ENCODE measurements at places on chromosomes 12 and 14.

- DNase-seq: no peak
Observed at GRCh38 chr12:106690569-106691305, 83.7 kb upstream of the RIC8B start.

- DNase-seq: no peak
Observed at GRCh38 chr14:90656973-90657372, 159.3 kb downstream of the TTC7B start.

DNA sequence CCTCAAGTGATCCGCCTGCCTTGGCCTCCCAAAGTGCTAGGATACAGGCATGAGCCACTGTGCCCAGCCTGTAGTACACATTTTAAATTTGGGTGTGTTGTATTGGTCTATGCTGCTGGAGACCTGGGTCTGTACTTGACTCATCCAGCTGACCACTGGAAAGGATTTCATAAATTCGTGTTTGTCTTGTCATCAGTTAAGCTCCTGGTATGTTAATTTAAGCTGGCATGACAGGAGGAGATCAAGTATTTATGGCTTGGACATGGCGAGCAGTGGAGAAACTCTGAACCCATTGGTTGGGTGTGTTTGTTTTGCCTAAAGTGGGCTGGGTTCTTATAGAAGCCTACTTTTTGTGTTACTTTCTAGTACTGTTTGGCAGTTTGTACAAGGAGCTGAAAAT, 24.2 kb downstream of the YY1 start:
- no peak for DNase-seq

DNA sequence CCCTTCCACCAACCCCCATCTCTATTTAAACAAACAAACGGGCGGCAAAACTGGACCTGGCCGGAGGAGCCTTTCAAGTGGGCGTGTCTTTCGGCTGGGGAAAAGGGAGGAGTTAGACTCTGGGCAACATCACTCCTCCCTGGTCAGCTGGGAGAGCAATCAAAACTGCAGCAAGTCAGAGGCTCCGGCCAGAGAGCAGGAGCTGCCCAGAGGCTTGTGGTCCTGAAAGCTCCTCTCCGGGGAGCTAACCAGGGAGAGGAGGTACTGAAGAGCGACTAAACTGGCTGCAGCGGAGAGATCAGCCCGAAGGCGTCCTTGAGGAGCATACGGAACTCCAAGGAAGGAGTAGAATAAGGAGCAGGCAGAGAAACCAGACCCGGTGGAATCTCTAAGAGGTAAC, at the start of gene NEUROD4:
Gene NEUROD4 (plus strand): TSS at position 191 of the 400 bp plus-strand sequence. CDS start 6,466 bp downstream, outside the sequence.
- no peak for DNase-seq

- peak; percentile 61 for DNase-seq
Observed at GRCh38 chr12:48818831-48819590, 715 bp downstream of the CACNB3 start.

- DNase-seq: no peak
Observed at GRCh38 chr12:4441355-4442335, 4.0 kb downstream of the FGF6 start.

- no peak for DNase-seq
Observed at GRCh38 chr14:102154121-102154520, 14.4 kb downstream of the WDR20 start.

GRCh38 chr12:82522762-82523161, 163.9 kb upstream of the TMTC2 start:
- no peak for DNase-seq

DNA sequence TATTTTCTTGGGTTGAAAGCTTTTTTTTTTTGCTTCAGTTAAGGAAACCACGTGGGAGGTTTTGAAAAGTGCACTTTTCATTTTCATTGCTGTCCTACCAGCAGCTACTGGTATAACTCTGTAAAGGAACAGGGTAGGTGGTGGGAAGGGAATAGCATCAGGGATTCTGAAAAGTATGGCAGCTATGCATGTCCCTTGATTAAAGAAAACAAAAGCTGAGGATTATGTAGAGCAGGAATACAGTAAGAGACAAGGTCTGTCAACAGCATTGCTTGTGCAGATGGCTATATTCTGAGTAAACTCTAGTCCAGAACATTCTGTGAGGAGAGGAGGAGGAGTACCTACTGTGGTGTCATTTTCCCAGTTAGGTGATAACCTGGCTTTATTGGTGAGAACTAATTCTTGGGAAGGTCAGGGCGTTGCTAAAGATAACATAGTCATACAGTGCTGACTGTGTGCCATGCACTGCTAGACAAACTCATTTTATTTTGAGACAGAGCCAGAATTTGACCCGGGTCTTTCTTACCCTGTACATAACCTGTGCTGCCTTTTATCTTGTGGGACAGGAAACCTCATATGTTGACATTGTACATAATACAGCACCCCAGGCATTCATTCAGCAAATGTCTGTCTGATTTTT, 80.3 kb upstream of the TRAF3 start:
- DNase-seq: no peak

GRCh38 chr12:4356041-4356327, 23.5 kb downstream of the FGF23 start:
- DNase-seq: peak; percentile 22

- no peak for DNase-seq
Observed at GRCh38 chr14:101827286-101827685, 65.8 kb downstream of the PPP2R5C start.

- DNase-seq: no peak
Observed at GRCh38 chr14:31933716-31934115, 143.4 kb upstream of the ARHGAP5 start.

DNA sequence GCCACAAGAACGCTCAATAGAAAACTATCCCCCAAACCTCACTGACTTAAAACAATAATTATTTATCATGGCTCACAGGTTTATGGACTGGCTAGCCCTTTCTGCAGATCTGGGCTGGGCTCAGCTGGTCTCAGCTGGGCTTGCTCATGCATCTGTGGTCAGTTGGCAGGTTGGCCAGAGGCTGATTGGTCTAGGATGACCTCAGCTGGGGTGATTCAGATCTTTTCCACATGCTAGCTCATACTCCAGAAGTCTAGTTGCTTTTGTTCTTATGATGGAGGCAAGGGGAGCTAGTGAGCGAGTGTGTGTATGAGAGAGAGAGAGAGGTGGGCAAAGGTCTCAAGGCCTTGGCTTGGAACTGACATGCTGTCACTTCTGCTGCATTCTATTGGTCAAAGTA, 181.2 kb upstream of the NRXN3 start:
- no peak for DNase-seq

DNA sequence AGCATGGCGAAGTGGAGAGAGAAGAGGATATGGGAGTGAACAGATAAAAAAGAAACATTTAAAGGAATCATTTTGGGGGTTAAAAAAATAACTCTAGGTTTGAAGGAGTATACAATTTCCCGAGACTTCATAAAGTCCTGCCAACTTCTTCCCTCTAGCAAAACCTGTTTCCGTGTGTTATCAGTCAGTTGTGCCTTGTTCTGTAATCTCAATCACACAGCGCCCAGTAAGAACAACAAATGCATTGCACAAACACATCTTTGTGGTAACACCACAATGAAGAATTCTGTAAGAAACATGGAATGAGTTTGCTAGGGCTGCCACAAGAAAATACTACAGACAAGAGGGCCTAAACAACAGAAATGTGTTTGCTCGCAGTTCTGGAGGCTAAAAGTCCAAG, 144.7 kb upstream of the FUT8 start:
- no peak for DNase-seq

GRCh38 chr12:128994856-128995255, 141.6 kb downstream of the GLT1D1 start:
- no peak for DNase-seq

DNA sequence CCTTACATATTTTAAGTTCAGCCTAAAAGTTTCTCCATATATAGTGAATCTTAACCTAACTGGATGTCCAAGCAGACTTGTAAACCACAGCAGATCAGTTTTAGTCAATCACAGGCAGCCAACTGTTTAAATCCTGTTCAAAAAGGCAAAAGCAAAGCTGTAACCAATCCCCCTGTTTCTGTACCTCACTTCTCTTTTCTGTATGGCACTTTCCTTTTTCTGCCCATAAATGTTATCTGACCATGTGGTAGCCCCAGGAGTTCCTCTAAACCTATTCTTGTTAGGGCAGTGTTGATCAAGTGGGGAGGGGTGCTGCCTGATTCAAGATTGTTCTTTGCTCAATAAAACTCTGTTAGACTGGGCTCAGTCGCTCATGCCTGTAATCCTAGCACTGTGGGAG, 8.5 kb upstream of the DACT1 start:
- DNase-seq: no peak

DNA sequence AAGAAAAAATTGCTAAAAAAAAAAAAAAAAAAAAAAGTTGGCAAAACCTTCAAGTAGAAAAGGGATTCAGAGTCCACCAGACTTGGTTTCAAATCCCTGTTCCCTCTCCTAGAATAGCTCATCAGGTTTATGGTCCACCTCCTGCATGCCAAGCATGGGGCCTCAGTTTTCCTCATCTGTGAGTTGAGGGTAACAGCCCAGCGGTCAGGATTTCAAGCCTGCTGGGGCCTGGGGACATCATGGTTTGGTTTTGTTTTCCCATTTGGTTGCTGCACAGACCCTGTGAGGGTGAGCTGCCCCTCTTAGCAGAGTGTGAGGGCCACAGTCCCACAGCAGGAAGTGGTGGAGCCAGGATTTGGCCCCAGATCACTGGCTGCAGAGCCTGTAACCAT, 12.5 kb downstream of the FAM222A start:
- no peak for DNase-seq

DNA sequence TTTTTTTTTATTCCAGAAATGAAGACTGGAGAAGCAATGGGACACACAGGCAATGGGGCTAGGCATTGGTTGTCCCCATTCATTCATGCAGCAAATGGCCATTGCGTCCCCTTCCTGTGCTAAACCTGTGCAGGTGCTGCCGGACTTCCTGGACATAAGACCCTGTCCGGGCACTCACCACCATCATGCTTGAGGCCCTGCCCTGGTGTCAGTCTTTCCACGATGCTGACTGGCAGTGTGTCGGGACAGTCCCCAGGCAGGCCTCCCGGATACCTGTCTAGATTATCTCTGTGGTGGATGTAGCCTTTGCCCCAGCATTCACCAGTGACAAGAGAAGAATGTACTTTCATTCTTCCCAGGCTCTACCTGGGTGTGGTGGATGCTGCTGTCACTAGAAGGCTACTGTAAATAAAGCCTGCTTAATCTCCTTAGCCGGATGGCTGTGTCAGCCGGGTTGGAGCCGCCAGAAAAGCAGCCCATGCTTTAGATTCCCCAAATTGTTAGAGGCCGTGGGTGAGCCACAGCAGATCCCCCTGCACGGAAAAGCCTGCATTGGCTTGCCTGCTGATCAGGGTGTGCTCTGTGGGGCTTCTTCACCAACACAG, 94.5 kb upstream of the PARP11 start:
- DNase-seq: no peak

DNA sequence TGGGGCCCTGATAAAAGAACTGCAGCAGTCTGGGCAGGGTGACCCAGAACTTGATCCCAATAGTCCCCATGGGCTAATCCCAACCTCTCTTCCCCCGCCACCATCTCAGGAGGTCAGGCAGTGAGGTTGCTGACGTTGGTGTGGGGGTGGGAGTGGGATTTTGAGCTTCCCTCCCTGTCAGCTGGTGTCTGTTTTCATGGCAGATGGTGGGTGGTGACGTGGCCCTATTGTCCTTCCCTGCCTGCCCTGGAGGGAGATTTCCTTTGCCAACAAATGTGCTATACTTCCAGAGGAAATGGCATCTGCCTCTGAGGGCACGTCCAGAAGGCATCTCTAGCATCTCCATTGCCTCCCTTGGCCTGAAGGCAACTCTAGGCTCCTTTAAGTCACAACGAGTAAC, 37.7 kb downstream of the NEUROD4 start:
- DNase-seq: no peak

GRCh38 chr14:65709576-65709975, 297.0 kb downstream of the FUT8 start:
- DNase-seq: no peak

DNA sequence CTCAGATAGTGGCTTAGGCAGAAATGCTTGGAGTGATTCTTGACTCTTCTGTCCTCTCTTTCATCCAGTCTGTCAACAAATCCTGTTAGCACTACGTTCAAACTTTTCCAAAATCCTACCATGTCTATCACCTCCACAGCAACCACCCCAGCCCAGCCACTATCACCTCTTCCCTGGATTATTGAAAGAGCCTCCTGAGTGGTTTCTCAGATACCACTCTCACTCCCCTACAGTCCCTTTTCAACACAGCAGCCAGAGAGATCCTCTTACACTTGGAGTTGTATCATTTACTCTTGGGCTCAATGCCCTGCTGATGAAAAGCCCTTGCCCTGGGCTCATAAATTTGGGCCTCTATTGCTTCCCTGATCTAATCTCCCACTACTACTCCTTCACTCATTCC, 218.9 kb downstream of the EXOC5 start:
- no peak for DNase-seq

GRCh38 chr12:44674875-44675274, 201.2 kb downstream of the NELL2 start:
- DNase-seq: no peak

GRCh38 chr14:87894920-87895319, 98.1 kb downstream of the GALC start:
- no peak for DNase-seq

- DNase-seq: no peak
Observed at GRCh38 chr12:61870658-61871484, 389.3 kb upstream of the USP15 start.

DNA sequence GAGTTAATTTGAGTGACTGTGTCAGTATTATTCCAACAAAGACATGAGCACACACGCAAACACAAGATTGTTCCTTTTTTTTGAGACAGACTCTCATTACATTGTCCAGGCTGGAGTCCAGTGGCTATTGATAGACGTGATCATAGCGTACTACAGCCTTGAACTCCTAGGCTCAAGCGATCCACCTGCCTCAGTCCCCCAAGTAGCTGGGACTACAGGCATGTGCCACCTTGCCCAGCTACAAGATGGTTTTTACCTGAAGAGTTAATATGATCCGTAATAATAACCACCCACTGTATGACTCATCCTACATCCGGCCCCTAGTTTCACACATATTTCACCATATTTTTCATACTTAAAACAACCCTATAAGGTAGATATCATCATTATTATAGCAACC, 26.8 kb downstream of the BCAT1 start:
- no peak for DNase-seq

- DNase-seq: no peak
Observed at GRCh38 chr12:92634202-92634601, 68.6 kb upstream of the PLEKHG7 start.

GRCh38 chr12:71749666-71750065, 5.0 kb upstream of the RAB21 start:
- no peak for DNase-seq

DNA sequence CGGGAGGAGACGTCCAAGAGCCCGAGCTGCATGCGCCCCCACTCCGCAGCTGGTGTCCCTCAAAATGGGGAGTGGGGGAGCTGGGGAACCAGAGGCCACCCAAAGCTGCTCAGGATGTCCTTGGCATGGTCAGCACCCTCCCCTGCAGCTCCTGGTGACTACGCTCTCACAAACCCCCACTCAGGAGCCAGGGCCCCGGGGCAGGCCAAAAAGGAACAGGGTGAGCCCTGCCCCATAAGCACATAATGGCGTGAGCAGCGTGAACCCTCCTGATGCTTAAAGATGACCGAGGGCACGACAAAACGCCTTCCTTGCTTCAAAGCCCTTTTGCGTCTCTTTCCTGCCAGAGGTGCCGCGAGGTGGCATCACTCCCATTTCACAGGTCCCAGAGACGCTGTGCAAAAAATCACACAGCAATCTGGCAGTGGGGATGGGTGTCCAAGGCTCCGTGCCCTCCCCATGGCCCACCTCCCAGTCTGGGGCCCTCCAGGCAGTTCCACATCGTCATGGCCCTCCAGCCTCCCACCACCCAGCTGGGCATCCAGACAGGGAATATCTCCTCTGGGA, 13.5 kb downstream of the NCOR2 start:
- DNase-seq: no peak

Data from activated CD4-positive, alpha-beta T cell treated with anti-CD3 and anti-CD28 coated beads, Interleukin-2, amount 50 U/mL, for 4 hours (primary cell).